ENCODE measurements at places on chromosomes 6 and 20.

GRCh38 chr20:12358006-12358654 is 440.4 kb downstream of the BTBD3 start:
- no peak for DNase-seq

DNA sequence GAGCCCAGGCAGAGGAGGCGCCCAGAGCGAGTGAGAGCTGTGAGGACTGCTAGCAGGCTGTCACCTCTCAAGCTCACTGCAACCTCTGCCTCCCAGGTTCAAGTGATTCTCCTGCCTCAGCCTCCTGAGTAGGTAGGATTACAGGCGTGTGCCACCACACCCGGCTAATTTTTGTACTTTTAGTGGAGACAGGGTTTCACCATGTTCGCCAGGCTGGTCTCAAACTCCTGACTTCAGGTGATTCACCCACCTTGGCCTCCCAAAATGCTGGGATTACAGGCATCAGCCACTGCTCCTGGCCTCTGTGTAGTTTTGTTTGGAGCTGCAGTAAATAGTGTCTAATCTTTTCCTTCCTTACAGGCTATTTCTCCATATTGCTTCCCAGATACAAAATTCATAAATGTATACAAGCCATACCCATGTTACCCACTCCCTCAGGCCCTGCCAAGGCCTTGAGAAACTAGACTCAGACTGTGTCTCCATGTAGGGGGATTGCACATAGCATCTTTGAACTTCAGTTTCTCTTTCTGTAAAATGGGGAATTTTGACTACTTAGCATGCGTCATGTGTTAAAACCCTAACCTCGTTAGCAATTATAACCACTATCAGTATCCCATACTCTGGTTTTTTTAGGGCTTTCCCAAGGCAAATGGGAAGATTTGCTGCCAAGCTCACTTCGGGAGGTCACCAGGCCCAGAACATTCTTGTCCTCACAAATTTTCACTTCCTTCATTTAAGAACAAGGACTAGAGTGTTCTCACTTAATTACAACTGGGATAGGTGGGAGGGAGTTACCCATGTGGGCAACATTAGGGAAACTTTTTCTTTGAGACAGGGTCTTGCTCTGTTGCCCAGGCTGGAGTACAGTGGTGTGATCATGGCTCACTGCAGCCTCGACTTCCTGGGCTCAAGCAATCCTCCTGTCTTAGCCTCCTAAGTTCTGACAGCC is 67.3 kb upstream of the DDR1 start:
- DNase-seq: no peak

- no peak for DNase-seq
Measured at GRCh38 chr6:2531426-2532215, 219.1 kb downstream of the MYLK4 start.

- DNase-seq: no peak
Measured at GRCh38 chr6:89842228-89842627, 12.5 kb downstream of the CASP8AP2 start.

GRCh38 chr6:159959976-159960384 is 8.9 kb upstream of the IGF2R start:
- DNase-seq: no peak

GRCh38 chr20:39822667-39823066 is 860.5 kb downstream of the DHX35 start:
- no peak for DNase-seq
